ENCODE measurements at places on chromosomes 7 and 10.

DNA sequence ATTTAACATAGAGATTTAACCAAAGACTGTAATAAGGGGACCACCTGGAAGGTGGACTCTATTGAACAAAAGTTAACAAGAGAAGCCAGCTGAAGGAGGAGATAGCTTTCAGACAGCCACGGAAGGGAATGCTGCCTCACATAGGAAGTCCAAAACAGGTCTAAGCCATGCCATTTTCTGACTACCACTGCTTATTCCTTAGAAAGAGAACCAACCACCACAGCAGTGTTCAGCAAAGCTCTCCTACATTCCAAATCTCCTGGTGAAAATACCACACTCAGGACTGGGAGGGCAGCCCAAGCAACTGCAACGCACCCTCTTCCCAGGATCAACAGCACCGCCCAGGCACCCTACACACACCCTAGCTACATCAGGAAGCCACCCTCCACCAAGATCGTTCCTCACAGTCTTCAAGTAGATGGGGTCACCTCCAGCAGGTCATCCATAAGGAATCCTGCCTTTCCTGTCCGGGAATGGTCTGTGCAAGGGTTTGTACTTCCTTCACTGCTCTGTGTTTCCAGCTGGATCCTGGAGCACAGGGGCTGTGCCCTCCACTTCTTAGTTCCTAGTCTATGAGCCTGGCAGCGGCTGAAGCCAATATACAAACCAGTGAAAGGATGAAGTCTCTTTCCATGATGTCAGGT is 2.5 kb downstream of the KIAA1549 start:
- no peak for DNase-seq

DNA sequence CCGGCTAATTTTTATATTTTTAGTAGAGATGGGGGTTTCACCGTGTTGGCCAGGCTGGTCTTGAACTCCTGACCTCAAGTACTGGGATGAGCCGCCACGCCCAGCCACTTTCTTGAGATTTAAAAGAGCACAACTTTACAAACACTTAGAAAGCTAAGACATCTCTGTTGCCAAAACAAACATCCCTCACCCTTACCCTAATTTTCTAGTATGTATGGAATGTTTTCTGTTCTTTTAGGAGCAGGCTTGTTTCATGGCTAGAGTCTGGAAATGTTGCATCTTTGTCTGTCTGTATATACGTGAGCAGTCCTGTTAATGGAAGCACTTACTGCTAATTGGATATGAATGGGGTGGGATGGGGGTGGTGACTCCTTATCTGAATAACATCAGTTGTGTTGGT is 2.9 kb downstream of the OLAH start:
- DNase-seq: peak; percentile 91

DNA sequence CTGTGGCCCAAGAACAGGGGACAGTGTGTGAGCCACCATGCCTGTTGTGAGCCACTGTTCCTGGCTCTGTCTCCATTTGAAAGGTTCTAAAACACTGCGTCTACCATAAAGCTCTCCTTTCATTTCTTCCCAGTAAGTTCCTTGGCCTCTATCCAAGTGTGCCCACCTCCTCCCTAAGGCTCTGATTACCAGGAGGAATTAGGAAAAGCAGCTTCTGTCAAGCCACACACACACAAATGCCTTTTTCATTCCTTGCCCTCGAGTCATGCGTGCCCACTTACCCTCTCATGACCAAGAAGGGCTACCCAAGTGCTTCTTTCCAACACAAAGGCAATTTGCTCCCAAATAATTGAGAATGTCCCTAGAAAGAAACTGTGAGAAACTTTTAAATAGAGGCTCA is 70.8 kb upstream of the PARD3 start:
- no peak for DNase-seq

DNA sequence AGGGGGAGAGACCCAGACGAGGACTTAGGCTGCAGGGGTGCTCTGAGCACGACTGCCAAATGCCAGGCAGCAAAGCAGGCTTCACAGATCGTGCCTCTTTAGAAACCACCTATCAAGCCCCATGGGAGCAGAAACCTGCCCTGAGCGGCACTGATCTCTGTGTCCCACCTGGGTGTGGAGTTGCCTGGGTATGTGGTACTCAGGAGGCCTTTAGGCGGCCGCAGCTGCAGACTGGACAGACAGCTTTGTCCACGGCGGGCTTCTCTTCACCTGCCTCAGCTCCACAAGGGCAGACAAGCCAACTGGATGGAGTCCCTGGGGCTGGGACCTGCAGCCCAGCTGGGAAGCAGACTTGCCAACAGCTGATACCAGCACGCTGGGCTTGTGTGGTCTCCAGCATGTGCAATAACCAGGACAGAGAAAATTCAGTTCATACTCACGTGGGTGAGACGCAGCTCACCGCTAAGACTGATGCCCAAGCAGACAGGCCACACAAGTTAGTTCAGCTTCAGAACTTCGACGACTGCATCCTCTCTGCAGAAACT is 163.2 kb downstream of the EBF3 start:
- DNase-seq: no peak

DNA sequence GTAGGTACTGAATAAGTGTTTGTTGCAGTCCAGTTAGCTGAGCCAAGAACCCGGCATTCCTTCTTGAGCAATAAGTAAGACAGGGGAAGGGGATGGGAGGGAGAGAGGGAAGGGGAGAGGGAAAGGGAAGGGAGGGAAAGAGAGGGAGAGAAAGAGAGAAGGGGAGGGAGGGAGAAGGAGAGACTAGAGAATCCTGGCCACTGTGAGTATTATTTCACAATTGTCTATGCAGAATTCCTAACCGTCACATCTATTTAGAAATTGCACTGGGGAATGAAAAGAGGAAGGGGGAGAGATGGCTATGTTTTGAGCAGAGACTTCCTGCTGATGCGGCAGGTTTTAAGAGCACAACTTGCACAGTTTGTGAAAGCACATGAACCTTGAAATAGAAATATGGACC is 251.4 kb upstream of the ZMIZ1 start:
- DNase-seq: no peak

DNA sequence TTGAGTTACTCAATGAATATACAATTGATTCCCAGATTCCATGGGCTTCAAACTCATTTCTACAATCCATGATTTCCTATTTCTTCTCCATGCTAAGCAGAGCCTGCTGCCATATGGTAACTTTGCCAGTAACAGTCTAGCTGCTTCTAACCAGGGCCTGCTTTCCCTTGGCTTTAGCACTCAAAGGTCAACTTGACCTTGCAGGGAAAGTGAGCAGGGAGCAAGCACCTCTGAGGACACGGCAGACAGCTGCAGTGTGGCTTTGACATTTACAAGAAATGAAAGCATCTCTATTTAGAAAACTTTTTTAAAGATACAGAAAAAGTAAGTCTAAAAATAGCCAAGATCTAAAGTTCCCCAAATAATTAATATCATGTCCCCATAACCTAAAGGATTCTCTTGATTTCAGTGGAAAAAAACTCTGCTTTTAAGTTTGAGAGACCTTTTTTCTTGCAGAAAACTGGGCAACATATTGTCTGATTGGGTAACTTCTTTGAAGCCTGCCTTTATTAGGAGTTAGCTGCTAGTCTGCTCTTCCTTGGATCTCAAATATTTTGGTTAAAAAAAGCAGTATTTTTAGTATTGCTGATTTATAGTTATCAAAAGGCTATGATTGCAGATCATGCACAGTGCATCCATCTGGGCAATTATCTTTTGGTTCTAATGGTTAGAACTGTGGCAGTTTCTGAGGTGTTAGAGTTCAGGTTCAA is 257.9 kb downstream of the AHR start:
- no peak for DNase-seq

GRCh38 chr10:132461683-132462231 is 64.8 kb downstream of the PWWP2B start:
- no peak for DNase-seq

GRCh38 chr7:25626451-25627131 is 398.3 kb upstream of the NPVF start:
- no peak for DNase-seq

GRCh38 chr7:100752994-100753393 is 19.6 kb downstream of the ZAN start:
- no peak for DNase-seq

DNA sequence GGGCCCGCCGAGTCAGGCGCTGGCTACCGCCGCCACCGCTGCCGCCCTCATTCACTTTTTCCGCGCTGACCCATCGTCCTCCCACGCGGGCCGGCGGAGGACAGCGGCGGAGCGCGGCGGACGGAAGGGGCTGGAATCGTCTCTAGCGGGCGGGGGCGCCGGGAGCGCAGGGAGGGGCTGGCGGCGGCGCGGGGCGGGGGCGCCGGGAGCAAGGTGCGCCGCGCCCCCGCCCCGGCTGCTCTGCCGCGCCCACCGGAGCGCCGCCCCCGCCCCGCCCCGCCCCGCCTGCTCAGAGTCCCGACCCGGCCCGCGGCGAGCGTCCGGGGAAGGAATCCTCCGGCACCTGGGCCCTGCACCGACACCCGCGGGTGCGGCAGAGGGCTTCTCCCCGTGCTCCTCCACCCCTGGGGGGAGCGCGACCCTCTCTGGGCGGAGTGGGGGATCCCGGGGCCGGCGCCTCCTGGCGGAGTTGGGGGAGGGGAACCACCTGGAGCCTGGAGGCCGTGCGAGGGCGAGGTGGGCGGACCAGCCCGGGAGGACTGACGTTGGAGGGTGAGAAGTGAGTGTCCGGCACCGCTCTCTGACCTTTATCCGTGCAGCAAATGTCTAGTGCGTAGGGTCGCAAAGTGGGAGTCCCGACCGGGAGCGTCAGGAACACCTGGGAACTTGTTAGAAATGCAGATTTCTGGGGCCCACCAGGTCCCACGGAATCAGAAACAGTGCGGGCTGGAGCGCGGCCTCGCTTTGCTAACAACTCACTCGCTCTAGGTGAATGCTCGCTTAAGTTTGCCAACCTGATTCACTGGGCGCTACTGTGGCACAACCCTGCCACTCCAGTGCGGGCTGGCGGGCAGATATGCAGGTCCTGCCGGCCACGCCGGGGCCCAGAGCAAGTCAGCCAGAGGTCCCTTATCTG is at the start of gene COBL:
COBL (minus strand) TSS at position 144 of the 916 bp plus-strand sequence. CDS start 176 bp downstream, outside the sequence.
- peak; percentile 3 for DNase-seq

- no peak for DNase-seq
Observed at GRCh38 chr10:97896756-97897358, 47.2 kb downstream of the GOLGA7B start.

- no peak for DNase-seq
Observed at GRCh38 chr7:40909346-40909980, 774.7 kb downstream of the SUGCT start.

GRCh38 chr7:37663693-37664092 is 19.9 kb upstream of the GPR141 start:
- DNase-seq: no peak

DNA sequence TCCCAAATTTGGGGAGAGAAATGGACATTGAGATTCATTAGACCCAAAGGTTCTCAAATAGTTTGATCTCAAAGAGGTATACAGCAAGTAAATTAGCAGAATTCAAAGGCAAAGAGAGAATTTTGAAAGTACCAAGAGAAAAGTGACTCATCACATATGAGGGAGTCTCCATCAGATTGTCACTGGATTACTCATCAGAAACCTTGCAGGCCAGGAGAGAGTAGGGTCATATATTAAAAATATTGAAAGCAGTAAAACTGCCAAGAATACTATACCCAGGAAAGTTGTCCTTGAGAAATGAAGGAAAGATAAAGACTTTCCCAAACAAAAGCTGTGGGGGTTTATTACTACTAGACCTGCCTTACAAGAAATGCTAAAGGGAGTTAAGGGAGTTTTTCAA is 140.6 kb downstream of the TMEM168 start:
- no peak for DNase-seq

DNA sequence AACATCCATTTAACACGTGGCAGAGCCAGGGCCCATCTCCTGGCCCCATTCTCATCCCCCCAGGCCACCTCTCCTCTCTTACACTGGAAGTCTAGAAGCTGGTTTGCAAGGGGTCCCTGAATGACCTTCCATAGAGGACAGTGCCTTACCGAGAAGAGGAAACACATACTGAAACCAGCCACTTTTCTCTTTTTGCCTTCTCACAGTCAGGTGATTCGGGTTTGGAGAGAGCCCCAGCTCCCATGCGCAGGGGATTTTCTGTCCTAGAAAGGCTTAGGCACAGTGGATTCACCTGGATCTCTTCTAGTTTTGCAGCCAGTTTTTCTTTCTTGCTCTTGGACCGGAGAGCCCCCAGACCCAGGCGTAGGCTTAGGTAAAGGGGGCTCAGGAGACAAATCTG is 334.1 kb upstream of the C7orf33 start:
- DNase-seq: no peak

GRCh38 chr10:21495002-21495751 is 30.3 kb downstream of the SKIDA1 start:
- no peak for DNase-seq

GRCh38 chr7:23713285-23714149 is 3.5 kb downstream of the STK31 start:
- peak; percentile 52 for DNase-seq

GRCh38 chr7:3154881-3155494 is 111.3 kb upstream of the CARD11 start:
- DNase-seq: peak; percentile 68

- peak; percentile 64 for DNase-seq
Observed at GRCh38 chr7:155208681-155209477, 88.8 kb upstream of the INSIG1 start.

DNA sequence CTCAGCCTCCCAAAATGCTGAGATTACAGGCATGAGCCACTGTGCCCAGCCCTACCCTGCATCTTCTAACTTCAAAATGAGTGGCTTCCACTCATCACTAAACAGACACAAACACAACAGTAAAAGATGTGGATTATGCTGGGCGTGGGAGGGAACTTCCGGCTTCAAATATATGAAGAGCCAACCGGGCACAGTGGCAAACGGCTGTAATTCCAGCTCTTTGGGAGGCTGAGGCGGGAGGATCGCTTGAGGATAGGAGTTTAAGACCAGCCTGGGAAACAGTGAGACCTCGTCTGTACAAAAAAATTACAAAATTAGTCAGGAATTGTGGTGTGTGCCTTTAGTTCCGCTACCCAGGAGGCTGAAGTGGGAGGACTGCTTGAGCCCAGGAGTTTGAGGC is 92.2 kb upstream of the GNA12 start:
- no peak for DNase-seq

GRCh38 chr10:132681858-132682755 is 103.8 kb downstream of the NKX6-2 start:
- DNase-seq: no peak

GRCh38 chr10:33333260-33334101 is 986 bp downstream of the NRP1 start:
- DNase-seq: no peak

- DNase-seq: no peak
Observed at GRCh38 chr7:108535257-108535656, 9.3 kb upstream of the PNPLA8 start.

DNA sequence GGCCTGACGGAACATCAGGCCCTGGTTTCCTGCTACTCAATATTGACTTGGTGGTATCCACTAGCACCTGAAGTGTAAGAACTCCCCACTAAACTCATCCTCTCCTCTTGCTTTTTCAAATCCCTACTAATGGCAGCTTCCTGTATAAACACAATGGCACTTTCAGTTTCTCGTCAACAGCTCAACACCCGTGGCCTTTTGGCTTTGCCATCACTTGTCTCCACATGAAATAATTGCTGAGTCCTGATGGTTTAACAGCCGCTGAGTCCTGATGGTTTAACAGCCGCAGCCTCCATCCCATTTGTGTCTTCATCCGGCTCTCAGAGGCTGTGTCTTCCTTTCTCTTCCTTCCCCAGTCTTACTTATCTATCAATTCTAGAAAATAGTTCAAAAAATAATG is 261.4 kb upstream of the PITRM1 start:
- DNase-seq: no peak
